Stimulated activated CD8-positive, alpha-beta memory T cell treated with anti-CD3 and anti-CD28 coated beads, Interleukin-4, amount 100 ng/mL, for 48 hours (primary cell): ENCODE measurements at places on chromosomes 3 and 15.

- no peak for DNase-seq
Observed at GRCh38 chr3:133890037-133890436, 5.6 kb downstream of the RAB6B start.

GRCh38 chr3:193598202-193598601 lies 5.2 kb downstream of the OPA1 start:
- no peak for DNase-seq

DNA sequence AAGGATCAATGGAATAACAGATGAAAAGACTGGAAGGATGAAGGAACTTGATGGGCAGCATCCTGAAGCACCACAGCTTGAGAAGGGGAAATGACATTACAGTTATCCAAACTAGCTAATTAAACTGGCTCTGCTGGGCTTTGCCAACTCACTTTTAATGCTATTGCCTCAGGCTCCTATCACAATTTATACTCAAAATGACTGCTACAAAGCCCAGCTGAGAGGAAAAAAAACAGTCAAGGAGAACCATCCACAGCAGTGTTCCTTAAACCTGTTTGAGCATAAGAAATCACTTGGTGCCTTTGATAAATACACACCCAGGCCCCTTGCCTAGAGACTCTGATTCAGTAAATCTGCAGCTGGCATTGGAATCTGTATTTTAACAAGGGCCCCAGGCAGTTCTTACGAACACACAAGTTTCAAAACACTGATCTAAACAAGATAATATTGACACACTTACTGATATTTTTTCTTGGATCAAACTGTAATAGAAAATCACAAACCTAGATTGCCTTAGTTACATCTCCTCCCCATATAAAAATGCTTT lies 85.8 kb downstream of the MB21D2 start:
- no peak for DNase-seq

- DNase-seq = no peak
Observed at GRCh38 chr3:77222701-77223100, 182.8 kb downstream of the ROBO2 start.

GRCh38 chr3:126811530-126811929 lies 107.5 kb downstream of the CHCHD6 start:
- DNase-seq = no peak

- DNase-seq = no peak
Observed at GRCh38 chr15:98144388-98144787, 183.9 kb downstream of the ARRDC4 start.

- DNase-seq = no peak
Observed at GRCh38 chr15:43275740-43276562, 9.2 kb upstream of the TGM5 start.

GRCh38 chr15:82183121-82184031 lies 79.2 kb downstream of the EFL1 start:
- DNase-seq = no peak

DNA sequence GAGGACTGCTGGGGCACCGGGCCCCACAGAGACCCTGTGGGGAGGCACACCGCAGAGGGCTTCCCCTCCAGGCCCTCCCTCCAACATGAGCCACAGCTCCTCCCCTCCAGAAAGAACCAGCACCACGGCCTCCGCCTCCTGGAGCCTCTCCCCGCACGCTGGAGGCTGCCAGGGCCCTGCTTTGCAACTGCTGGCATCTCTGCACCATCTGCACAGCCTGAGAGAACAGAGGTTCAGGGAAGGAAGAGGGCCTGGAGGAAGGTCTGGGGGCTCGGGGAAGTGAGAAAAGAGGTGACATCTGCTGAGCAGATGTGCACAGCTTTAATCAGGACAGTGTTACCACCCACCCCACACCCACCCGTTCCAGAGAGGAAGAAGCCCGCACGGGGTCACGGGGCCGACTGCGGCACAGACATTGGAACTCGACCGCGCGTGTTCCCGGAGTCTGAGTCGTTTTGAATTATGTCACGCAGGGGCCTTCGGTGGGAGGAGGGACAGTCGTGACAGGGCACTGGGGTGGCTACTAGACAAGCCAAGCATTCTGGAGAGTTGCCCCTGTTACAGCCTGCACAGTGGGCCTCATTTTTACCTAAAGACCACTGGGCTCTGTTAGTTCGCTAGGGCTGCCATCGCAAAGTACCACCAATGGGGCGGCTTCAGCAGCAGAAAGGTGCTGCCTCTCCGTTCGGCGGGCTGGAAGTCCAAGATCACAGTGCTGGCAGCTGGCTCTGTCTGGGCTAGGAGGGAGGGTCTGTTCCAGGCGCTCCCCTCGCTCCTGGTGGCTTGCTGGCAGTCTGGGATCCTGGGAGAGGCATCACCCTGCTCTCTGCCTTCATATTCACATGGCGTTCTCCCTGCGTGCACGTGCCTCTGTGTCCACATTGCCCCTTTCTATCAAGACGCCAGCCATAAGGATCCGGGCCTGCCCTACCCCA lies 194.8 kb downstream of the XXYLT1 start:
- DNase-seq = no peak
